ENCODE measurements at places on chromosomes 1 and 21.

DNA sequence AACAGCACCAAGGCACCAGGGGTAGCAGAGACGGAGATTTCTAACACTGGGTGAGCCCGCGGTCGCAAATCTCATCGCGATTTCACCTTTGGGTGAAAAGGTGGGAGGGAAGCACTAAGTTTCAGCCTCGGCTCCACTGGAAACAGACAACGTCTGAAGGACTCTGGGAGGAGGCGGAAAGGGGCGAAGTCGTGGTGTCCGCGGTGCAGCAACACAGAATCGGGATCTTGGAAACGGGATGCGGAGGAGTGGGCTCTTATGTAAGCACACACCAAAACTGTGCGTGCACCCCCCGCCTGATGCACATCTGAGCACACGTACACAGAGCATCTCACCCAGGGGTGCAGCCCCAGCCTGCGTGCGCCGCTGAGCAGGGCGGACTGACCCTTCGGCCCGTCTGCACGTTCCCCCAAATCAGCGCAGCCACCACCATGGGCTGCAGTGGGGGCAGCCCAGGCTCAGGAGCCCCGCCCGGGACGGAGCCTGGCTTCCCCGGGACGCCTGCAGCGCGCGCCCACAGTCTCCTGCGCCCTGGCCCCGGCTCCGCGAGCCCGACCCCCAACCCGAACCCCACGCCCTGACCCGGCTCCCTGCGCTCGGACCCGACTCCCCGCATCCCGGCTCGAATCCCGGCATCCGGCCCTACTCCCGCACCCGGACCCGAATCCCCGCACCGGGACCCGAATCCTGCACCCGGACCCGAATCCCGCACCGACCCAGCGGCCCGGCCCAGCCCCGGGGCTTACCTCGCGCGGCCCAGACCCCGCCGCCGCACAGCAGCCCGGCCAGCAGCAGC is 670 bp downstream of the CLSTN1 start:
- peak; percentile 45 for DNase-seq

- DNase-seq = peak; percentile 35
These were observed 4.1 kb upstream of the CCDC24 start for GRCh38 chr1:43987159-43987902.

DNA sequence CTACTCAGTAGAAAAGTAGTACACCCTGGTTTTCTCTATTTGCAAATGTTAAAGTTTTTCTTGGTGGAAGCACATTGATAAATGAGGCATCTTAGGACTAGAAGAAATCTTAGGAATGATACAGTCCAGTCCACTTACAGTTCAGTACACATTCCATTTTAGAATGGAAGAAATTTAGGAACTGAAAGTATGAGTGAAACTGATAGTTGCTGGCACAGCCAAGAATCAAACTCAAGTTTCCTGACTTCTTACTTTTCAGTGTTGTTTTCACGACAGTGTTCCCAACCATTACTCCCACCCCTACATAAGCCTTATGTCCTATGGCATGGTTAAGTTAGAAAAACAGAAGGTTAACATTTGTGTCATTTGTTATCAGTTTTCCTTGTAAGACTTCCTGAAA is 258.5 kb downstream of the BACH1 start:
- no peak for DNase-seq

GRCh38 chr1:6967431-6968111 is 182.3 kb downstream of the CAMTA1 start:
- no peak for DNase-seq

DNA sequence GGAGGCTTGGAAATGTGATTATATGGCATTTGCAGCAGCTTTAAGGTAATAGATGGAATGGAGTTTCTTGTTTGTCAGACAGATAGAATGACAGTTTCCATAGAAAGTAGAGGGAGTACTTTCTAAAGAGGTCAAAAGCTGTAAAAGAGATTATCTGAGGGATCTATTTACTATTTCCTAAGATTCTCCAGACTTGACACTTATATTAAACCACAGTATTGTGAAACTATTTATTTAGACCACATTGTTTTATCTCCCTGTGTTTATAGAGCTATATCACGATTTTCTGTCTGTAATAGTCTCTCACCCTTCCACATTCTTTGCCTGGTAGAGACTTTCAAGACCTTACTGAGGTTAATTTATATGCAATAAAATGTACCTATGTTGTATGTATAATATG is 66.7 kb downstream of the MAN1A2 start:
- no peak for DNase-seq
